HS-5 (cell line): ENCODE measurements at places on chromosomes 5 and 9.

GRCh38 chr5:117954331-117954730 is 1034.0 kb downstream of the DTWD2 start:
- no peak for DNase-seq

GRCh38 chr5:34500236-34500847 is 155.8 kb upstream of the RAI14 start:
- no peak for DNase-seq

DNA sequence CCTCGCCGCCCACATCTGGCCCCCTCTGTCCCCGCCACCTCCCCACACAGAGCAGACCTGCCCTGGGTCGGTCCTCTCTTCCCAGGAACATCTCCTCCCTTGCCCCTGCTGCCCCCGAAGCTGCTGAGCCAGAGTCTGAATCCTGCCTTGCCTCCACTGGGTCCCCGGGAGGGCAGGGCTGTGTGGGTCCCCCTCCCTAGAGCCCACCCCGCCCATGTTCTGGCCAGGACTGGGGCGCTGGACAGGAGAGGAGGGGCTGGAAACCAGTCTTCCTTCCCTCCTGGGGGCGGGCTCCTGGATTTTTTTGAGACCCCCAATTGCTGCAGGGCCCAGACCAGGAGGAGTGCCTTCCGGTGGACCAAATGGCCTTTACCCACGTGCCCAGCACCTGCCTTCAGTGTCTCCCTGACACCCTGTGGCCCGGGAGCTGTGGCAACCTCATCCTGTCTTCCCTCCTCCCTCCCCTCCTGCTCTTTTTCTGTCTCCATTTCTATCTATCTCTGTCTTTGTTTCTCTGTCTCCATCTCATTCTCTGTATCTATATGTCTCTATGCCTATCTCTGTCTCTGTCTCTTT is 12.1 kb downstream of the MRPL36 start:
- DNase-seq = no peak

DNA sequence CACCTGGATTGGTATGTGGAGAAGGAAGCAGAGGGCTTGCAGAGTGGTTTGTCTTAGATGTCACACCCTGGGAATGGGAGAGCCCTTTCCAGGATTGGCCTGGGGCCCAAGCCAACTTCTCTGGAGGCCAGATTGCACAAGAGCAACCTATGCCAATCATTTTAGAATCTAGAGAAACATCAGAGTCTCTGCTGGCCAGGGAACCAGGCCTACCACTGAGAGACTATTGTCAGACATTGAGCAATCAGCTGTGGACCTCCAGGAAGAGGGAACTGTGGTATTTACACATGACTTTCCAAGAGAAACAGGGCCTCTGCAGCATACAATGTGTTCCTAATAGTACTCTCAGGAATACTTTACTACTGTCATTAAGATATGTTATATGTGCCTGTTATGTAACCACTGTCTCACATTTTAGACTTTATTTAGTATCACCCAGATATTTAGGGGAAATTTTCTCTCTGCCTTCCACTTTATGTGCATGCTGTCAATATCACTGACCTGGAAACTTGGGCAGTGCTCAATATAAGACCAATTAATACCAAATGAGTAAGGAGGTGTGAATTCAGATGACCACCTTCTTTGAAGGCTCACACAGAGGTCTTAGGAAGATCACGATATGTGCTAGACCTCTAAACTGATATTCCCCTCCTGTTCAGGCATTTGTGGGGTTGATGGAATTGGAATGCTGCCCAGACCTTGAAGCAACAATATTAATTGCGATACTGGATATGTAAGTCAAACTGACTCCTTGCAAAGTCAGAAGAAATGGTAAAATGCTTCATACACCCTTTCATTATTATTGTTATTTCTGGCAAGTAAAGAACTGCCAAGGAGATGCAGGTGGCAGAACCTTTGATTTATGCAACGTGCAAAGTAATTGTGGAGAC is 20.5 kb upstream of the CCL28 start:
- DNase-seq = no peak

- no peak for DNase-seq
Measured at GRCh38 chr5:17056141-17056631, 120.1 kb upstream of the MYO10 start.

DNA sequence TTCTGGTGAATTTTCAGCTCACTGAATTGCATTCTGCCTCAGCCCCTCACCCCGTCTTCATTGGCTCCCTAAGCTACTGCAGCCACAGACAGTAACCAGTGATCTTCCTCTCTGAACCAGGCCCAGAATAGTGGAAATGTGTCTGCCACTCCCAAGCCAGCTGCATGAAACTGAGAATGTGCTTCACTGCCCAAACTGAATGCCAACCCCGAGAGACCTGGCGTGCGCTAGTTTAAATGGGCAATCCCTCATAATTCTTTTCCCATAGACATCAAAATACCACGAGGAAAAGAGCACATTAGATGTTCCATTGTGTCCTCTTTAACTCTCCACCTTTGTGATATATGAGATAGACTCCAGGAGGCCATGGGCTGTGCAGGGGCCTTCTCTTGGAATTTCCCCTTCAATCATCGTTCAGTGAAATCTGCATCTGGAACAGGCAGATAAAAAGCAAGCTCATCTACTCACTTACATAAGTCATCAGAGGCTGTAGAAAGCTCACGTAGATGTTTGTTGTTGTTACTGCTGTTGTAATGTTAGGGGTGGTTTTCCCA is 320.2 kb downstream of the NFIB start:
- DNase-seq = no peak

DNA sequence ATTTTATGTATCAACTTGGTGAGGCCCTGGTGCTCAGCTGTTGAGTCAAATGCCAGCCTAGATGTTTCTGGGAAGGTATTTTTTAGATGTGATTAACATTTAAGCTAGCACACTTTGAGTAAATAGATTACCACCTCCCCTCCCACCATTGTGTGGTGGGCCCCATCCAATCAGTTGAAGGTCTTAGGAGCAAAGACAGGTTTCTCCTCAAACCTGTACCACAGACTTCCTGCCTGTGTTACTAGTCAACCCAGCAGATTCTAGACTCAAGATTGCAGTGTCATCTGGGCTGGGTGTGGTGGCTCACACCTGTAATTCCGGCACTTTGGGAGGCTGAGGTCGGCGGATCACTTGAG is 33.8 kb downstream of the MRPL36 start:
- DNase-seq = no peak

- DNase-seq = no peak
Measured at GRCh38 chr9:110086537-110086936, 121.4 kb downstream of the C9orf152 start.

- no peak for DNase-seq
Measured at GRCh38 chr5:109177782-109178181, 232.0 kb downstream of the PJA2 start.

DNA sequence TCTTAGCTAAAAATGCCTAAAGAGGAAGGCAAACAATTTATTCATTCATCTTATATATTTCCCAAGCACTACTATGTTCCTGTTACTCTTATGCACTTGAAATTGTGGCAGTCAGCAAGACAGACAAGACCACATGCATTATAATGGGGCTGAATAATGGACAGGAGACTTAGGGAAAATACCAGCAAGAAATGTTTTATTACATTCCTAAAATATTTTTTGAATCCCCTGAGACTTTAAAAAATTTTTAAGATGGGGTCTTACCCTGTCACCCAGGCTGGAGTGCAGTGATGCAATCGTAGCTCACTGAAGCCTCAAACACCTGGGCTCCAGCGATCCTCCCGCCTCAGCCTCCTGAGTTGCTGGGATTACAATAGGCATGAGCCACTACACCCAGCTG is 13.2 kb downstream of the ZCCHC9 start:
- no peak for DNase-seq
